ENCODE measurements at places on chromosomes 13 and 19. TPM values are rescaled to one million over a fixed set of nuclear protein-coding genes. Genes with fewer than 3 reads are reported as not detected.

GRCh38 chr13:108834193-108834592, 204.8 kb downstream of the MYO16 start:
- DNase-seq, result no peak

- no peak for DNase-seq
These were observed 334.1 kb downstream of the TEX29 start for GRCh38 chr13:111654531-111654930.

DNA sequence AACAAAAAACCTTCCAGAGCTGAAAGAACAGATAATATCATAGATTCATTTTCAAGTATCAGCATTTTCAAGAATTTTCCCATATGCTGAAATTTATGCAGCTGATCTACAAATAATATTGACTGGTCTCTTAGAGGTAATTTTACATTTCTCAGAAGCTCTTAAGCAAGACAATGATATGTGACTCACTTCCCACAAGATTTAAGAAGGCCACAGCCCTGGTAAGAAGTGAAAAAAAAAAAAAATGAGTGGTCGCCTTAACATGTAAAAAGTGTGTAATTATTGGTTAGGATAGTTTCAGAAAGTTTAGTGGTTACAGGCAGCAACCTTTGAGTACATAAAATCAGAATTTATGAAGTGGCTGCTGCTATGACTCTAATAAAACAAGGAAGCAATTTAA, 54.5 kb downstream of the NUFIP1 start:
- DNase-seq, result no peak

DNA sequence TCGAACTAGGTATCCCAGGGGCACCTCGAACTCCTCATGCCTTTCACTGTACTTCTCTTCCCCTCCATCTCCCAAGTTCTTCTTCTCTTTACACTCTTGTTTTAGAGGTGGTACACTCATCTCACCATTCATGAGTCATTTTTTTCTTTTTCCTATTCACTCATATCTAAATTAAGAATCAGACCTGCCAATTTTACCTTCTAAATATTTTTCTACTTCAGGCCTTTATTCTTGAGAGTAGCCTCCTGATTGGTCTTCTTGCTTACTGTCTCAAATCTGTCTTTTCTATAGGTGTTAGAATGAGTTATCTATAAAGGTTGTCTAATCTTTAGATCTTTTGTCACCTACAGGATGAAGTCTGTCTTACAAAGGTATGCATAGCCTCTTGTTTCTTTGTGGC, 20.7 kb downstream of the TDRD3 start:
- no peak for DNase-seq

DNA sequence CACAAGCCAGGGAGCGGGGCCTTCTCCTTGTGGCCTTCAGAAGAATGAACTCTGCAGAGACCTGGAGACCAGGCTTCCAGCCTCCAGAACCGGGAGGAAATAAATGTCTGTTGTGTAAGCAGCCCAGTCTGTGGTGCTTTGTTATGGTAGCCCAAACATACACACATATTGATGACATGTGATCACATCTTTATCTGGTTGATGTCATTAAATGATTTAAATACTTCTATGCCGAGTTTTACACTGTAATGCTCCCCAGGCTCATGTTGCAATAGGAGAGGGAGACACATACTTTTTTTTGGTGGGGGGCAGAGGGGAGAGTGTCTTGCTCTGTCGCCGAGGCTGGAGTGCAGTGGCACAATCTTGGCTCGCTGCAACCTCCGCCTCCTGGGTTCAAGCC, 188.0 kb upstream of the IRS2 start:
- no peak for DNase-seq

Gene PSMD8
- 306 TPM for total RNA-seq

Gene FGF22
- not detected for total RNA-seq

Gene BRD4
- total RNA-seq, result 67.4 TPM

Gene C19orf18
- 2.0 TPM for total RNA-seq
